ELR (cell line): ENCODE measurements at places on chromosomes 11 and 22.
A peak's percentile ranks its signal among the peaks of the same experiment; 100 is the strongest.

DNA sequence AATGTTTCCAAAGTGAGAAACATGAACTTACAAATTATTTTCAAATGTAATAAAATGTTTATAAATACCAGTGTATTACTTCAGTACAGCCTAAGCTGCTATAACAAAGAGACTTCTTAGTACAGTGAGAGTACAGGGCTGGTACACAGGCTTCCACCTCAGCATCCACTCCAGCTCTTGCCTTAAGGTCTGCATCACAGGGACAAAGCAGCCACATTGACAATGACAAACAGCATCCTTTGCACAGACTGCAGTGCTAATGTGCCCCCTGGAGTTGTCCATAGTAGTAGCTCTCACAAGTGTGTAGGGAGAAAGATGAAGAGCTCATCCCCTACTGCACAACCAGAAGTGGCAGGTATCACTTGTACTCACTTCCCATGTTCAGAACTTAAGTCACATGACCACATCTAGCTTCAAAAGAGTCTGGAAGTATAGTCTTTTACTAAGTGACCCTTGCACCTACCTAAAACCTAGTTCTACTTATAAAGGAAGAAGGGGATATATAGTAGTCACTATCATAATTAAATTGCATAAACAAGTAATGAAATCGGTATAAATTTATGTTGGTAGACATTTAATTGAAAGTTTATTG lies 10.7 kb upstream of the LIPT2 start:
- no peak for DNase-seq

GRCh38 chr22:25955323-25955722 lies 213.3 kb downstream of the MYO18B start:
- DNase-seq: no peak

DNA sequence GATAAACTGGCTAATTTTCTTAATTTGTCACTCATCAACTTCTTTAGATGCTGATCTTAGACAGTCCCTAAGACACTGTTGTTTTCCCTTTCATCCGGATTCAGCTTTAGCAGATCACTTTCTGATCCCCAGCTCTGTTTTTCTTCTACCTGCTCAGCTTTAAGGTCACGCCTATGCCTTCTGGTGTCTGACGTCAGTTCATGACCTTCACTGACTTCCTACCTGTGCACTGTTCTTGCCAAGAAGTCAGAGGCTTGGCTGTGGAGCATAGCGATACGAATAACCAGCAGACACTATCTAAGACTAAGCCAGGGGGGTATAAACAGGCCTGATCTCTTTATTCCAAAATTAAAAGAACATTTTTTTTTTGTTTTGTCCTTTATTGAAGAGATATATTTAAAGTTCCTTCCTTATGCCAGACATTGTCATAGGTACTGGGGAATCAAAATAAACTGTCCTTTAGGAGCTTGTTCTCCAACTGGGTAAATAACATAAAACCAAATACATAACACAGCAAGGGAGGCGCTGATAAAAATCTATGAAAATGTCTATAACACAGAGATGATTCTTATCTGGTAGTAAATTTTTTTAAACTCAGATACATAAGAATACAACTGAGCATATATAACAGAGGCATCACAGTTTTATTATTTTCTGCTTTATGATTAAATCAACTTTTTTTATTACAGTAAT lies 352.2 kb upstream of the CTSC start:
- DNase-seq: no peak

GRCh38 chr11:10639350-10639749 lies 54.2 kb downstream of the IRAG1 start:
- DNase-seq: no peak

- DNase-seq: no peak
Measured at GRCh38 chr11:1163321-1163910, 5.7 kb downstream of the MUC5AC start.

DNA sequence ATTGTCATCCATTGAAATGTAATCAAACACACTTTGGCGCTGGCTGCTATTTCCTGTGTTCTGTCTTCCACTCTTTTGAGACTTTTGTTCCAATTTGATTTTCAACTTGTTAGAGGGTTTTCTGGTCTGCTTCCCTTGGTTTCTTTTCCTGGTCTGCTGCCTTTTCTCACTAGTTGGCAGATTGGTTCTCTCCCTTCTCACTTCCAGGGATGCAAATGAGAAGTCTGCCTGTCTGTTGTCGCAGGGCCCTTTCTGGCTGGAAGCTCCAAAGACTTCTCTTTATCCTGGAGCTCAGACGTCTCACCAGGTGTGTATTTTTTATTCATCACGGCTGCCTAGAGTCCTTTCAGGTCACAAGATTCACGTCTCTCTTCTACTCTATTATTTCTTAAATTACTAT lies 84.0 kb downstream of the RPS6KA4 start:
- no peak for DNase-seq

- DNase-seq: peak; percentile 97
Measured at GRCh38 chr11:506238-506994, 626 bp downstream of the RNH1 start.

DNA sequence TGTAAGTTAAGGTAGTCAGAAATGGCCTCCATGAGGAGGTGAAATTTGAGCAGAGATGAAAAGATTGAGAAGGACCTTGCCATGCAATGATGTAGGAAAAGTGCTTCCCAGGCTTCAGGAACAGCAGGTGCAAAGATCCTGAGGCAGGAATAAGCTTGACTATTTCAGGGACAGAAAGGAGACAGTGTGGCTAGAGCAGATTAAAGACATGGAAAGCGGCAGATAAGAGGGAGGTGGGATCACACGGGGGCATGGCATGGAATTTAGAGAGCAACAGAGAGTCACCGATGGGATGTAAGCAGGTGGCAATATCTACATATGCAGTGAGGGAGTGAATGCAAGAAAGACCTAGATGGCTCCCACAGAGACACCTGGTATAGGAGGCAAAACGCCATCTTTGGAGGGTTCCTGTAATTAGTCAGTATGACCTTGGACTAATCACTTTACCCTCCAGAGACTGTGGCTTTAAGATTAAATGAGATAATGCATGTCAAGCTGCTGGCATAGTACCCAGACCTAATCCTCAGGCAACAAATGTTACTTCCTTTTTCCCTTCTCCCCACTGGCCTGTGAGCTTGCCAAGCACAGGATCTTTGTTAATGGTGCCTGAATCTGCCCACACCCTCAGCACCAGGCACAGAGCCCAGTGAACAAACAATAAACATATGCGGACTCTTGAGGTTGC lies 24.6 kb upstream of the ACER3 start:
- DNase-seq: no peak

DNA sequence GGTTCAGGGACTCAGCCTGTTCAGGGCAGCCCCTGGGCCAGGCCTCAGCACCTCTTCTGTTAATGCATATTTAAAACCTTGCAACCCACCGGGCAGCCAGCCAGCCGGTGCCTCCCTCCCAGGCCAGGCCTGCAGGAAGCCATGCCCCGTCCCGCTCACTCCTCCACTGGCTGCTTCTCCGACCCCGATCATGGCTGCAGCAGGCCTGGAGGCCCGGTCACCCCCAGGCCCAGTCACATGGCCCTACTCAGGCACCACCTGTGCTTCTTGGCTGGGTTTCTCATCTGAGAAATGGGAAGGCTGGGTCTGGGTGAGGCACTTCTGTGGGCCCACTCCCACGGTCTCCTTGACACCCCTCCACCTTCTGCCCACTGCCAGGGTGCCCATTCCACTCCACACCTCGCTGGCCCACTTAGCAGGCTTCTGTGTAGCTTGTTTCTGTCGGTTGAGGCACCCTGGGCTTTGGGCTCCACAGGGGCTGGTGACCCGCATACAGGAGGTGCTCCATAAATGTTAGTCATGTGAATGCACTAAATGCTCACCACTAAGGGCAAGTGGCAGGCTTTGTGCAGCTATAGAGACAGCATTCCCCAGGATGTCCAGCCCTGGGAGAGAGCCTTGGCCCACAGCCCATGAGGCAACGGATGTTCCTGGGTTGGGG lies 11.4 kb downstream of the RTN4R start:
- DNase-seq: no peak

- peak; percentile 63 for DNase-seq
Measured at GRCh38 chr11:2531277-2531986, 86.6 kb downstream of the KCNQ1 start.

GRCh38 chr11:72223615-72224563 lies 678 bp upstream of the INPPL1 start:
- peak; percentile 73 for DNase-seq

DNA sequence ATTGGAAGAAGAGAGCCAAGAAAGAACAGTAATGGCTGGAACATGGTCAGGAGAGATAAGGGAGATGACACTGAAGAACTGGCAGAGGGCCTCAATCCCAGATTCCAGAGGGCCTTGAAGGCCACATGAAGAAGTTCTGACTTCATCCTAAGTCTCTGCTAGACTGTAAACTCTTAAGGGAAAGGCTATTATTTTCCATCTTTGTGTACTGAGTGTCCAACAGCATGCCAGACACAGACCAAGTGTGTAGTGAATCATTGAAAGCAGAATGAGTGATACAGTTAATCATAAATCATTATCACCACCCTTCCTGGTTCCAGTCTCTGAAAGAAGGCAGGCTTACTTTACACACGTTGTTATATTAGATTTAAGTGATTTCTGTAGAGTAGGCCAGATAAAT lies 185.3 kb upstream of the C11orf87 start:
- DNase-seq: no peak

GRCh38 chr22:42074132-42074811 lies at the start of gene PHETA2:
PHETA2 (plus strand) TSS chr22:42074248; CDS start chr22:42077294, 3,046 bp downstream.
- DNase-seq: peak; percentile 44
